ENCODE measurements at places on chromosomes 16 and 17.
A peak's percentile ranks its signal among the peaks of the same experiment; 100 is the strongest.

DNA sequence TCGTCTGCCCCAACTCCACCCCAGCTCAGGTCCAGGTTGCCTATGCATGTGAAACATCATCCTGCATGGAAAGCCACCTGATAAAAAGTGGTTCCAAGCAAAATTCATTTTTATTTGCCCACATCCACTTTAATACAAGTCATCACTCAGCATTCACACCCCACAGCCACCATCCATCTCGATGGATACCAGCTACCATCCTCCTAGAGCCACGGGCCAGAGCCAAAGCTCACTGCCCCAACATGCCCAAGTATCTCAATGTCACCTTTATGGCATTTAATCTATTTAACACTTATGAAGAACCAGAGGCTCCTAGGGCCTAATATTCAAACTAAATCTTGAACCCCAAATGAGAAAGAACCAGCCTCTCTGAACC lies 70.5 kb downstream of the COPRS start:
- no peaks in the 10 kb centered on the region for H3K4me1 ChIP-seq
- no peak overlapping the region for H3K4me3 ChIP-seq
- no peaks in the 10 kb centered on the region for H3K36me3 ChIP-seq
- H3K27me3 ChIP-seq: no peaks in the 10 kb centered on the region

DNA sequence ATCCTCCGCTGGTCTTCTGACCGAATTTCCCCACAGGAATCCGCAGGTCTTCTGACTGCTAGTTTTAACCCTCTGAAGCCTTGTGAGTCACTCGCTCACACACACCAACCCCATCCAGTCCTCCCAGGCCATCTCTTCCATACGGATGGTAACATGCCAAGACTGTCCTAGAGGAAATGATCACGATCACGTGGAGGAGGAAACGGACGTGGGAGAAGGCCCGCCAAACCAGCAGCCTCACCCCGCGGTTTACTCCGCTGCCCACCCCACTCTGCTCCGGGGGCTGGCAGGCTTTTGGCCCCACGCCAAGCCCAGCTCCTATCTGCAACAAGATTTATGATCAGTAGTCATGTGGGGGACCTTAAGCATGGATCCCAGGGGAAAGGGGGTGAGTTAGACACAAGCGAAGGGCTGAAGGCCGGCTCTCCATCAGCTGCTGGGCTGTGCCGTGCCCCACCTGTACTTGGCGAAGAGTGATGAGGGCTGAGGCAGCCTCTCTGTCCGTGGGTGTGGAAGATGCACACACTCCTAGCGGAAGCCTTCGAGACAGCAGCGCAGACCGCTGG lies 1.5 kb upstream of the FAAP100 start:
- DNase-seq: peak; percentile 25
- H3K4me3 ChIP-seq: no peak overlapping the region
- H3K27ac ChIP-seq: peak overlapping the region; percentile 66
- H3K4me1 ChIP-seq: peaks cover 35% of the 10 kb centered on the region

- no peak overlapping the region for H3K27ac ChIP-seq
- no peaks in the 10 kb centered on the region for H3K27me3 ChIP-seq
- H3K4me1 ChIP-seq: no peaks in the 10 kb centered on the region
- DNase-seq: peak; percentile 29
These were observed 45.3 kb downstream of the DDX19A start for GRCh38 chr16:70391881-70392481.

DNA sequence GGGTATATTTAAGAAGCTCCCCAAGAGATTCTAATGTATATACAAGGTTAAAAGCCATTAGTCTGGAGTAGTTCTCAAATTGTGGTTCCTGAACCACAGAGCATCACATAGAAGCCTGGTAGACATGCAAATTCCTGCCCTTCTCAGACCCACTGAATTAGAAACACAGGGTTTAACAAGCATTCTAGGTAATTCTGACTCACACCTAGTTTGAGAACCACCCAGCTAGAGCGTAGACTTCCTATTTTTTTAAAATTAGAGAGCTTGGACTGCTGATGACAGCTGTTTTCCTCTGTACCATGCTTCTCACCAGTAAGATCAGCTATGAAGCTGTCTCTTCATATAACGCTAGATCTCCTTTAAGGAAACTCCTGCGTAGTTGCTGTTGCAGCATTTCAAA lies 50.6 kb downstream of the HS3ST3B1 start:
- H3K4me1 ChIP-seq: no peaks in the 10 kb centered on the region
- DNase-seq: no peak
- no peaks in the 10 kb centered on the region for H3K36me3 ChIP-seq
- H3K27ac ChIP-seq: no peak overlapping the region

DNA sequence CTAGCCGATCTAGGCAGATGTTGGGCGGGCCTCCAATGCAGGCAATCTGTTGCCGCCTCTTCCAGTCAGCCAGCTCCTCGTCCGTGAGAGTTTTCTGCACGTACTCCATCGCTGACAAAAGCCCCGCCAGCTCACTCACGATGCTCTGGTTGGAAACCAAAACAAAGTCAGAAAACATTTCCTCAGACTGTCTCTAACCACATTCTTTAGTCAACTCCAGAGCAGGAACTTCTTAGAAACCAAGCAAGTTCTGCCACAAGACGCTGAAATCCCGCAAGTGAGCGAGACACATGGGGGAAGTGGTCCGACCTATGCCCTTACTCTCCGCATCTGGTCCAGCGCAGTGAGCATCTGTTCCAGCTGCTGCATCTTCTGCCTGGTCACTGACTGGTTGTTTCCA lies 49.1 kb downstream of the STAT5A start:
- no peaks in the 10 kb centered on the region for H3K4me1 ChIP-seq
- no peak overlapping the region for H3K27ac ChIP-seq
- peaks cover 13% of the 10 kb centered on the region for H3K36me3 ChIP-seq
- no peak for DNase-seq

- H3K36me3 ChIP-seq: no peaks in the 10 kb centered on the region
- no peak overlapping the region for H3K4me3 ChIP-seq
- peak; percentile 84 for DNase-seq
- peaks cover 32% of the 10 kb centered on the region for H3K4me1 ChIP-seq
These were observed 51.8 kb upstream of the IL34 start for GRCh38 chr16:70594569-70594968.

GRCh38 chr17:63819585-63820537 lies 7.4 kb upstream of the PSMC5 start:
- no peak overlapping the region for H3K4me3 ChIP-seq
- peaks cover 19% of the 10 kb centered on the region for H3K4me1 ChIP-seq
- peaks cover 61% of the 10 kb centered on the region for H3K36me3 ChIP-seq
- DNase-seq: no peak

DNA sequence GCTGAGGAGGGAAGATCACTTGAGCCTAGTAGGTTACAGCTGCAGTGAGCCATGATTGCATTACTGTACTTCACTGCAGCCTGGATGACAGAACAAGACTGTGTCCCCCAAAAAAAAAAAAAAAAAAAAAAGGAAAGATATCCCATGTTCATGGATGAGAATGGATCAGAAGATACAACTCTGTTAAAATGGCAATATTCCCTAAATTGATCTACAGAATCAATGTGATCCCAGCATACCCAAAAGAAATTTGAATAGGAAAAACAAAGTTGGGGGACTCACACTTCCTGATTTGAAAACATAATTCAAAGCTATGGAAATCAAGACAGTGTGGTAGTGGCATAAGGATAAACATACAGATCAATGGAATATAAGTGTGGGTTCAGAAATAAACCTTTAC lies 12.7 kb upstream of the KANSL1 start:
- H3K36me3 ChIP-seq: no peaks in the 10 kb centered on the region
- no peak for DNase-seq
- H3K27me3 ChIP-seq: no peaks in the 10 kb centered on the region
- H3K27ac ChIP-seq: no peak overlapping the region

- no peaks in the 10 kb centered on the region for H3K4me1 ChIP-seq
- H3K36me3 ChIP-seq: no peaks in the 10 kb centered on the region
- H3K27ac ChIP-seq: peak overlapping the region; percentile 18
These were observed 27.5 kb downstream of the TRPV3 start for GRCh38 chr17:3529817-3530741.

DNA sequence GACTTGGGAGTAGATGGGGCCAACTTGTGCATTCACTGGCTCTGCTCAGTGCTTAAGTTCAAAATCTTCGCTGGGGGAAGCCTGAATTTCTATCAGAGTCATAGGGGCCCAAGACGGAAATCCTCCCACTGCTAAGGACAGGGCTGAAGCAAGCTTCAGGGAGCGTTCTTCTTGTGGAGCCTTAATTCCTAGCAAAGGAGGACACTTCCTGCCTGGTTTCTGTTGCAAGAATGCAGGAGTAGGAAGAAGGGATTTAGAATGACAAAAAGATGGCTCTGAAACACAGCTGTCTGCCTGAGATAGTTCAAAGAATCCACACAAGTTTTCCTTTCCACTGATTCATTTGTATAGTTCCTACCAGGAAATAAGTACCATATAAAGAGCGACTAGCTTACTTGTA lies 26.4 kb downstream of the PSME3IP1 start:
- no peak overlapping the region for H3K4me3 ChIP-seq
- no peak for DNase-seq
- no peaks in the 10 kb centered on the region for H3K36me3 ChIP-seq
- H3K27ac ChIP-seq: no peak overlapping the region
- H3K27me3 ChIP-seq: no peaks in the 10 kb centered on the region

GRCh38 chr17:81870981-81871386 lies at the start of gene ARHGDIA:
Gene ARHGDIA, minus strand, starts transcription at chr17:81871337. Its CDS starts 1,407 bp downstream, at chr17:81869930.
- peak within 1 kb of the TSS; percentile 77 for H3K4me3 ChIP-seq
- H3K4me1 ChIP-seq: peaks cover 55% of the 10 kb centered on the region
- H3K27ac ChIP-seq: peak within 1 kb of the TSS; percentile 95
- peak; percentile 97 for DNase-seq

DNA sequence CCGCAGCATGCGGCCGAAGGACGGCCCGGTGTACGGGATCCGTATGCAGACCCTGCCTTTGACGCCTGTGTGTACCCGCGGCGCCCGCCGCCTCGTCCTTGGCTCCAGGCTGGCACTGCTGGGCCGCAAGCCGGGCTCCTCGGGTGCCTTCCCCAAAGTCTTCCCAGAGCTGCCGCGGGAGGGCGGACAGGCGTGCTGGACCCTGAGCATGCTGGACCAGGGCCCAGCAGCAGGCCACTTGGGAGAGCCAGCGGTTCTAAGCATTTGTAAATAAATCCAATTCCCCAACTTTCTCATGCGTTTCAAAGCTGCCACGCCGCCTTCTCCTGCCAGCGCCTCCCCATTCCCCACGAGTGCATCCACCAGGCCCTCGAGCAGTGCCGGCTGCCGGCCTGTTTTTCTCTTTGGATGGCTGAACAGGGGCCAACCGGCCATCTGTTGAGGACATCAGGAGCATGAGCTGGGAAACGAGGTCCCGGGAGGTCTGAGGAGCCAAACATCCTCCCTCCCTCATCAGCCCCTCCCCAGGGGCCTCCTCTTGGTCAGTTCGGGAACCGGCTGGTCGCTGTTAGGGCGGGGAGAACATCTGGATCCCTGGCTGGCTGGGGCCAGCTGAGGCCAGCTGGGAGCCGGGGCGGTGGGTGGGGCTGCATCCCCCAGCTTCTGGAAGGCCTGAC lies 20.5 kb upstream of the PABPN1L start:
- no peaks in the 10 kb centered on the region for H3K27me3 ChIP-seq
- DNase-seq: peak; percentile 63
- H3K4me3 ChIP-seq: no peak overlapping the region
- no peak overlapping the region for H3K27ac ChIP-seq
- no peaks in the 10 kb centered on the region for H3K4me1 ChIP-seq
- peaks cover 2% of the 10 kb centered on the region for H3K36me3 ChIP-seq

DNA sequence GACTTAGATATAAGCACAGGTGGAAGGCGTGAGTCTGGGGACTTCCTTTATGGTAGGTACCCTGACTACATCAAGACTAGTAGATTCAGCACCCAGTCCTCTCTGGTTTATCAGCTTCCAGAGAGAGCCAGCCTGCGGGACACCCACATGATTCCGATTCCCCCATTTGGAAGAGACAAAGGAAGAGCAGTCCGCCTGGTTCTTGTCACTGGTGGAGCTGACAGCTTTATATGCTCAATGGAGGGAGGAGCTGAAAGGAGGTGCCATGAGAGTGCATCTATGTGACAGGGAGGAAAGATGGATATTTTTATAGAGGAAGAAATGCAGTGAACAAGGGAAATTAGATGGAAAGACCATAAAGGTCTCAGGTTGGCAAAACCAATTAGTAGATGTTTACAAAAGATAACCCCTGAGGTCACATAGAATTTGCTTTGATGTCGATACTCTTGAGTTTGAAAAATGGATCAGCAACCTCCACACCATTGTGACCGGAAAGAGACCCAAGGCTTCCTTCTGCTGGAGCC lies 437.7 kb downstream of the PMP22 start:
- no peaks in the 10 kb centered on the region for H3K27me3 ChIP-seq
- no peaks in the 10 kb centered on the region for H3K36me3 ChIP-seq
- no peak overlapping the region for H3K27ac ChIP-seq
- no peaks in the 10 kb centered on the region for H3K4me1 ChIP-seq

- peak overlapping the region; percentile 70 for H3K27ac ChIP-seq
- H3K4me3 ChIP-seq: no peak overlapping the region
- no peaks in the 10 kb centered on the region for H3K27me3 ChIP-seq
- peaks cover 49% of the 10 kb centered on the region for H3K4me1 ChIP-seq
- no peaks in the 10 kb centered on the region for H3K36me3 ChIP-seq
- no peak for DNase-seq
These were observed 3.5 kb downstream of the CANT1 start for GRCh38 chr17:79006046-79006445.

- peaks cover 2% of the 10 kb centered on the region for H3K36me3 ChIP-seq
- DNase-seq: no peak
- H3K27ac ChIP-seq: no peak overlapping the region
- peaks cover 17% of the 10 kb centered on the region for H3K4me1 ChIP-seq
These were observed 5.7 kb upstream of the SNAI3 start for GRCh38 chr16:88691924-88692560.

GRCh38 chr16:54482892-54483574 lies 196.4 kb upstream of the IRX3 start:
- no peaks in the 10 kb centered on the region for H3K27me3 ChIP-seq
- DNase-seq: no peak
- H3K4me3 ChIP-seq: no peak overlapping the region

- DNase-seq: no peak
- no peaks in the 10 kb centered on the region for H3K4me1 ChIP-seq
- no peak overlapping the region for H3K27ac ChIP-seq
- H3K4me3 ChIP-seq: no peak overlapping the region
- H3K36me3 ChIP-seq: no peaks in the 10 kb centered on the region
These were observed 17.2 kb downstream of the CASKIN2 start for GRCh38 chr17:75498039-75498725.

- DNase-seq: no peak
- no peaks in the 10 kb centered on the region for H3K27me3 ChIP-seq
- H3K4me1 ChIP-seq: peaks cover 49% of the 10 kb centered on the region
- peak overlapping the region; percentile 92 for H3K27ac ChIP-seq
- no peak overlapping the region for H3K4me3 ChIP-seq
These were observed 6.1 kb upstream of the PRSS8 start for GRCh38 chr16:31141489-31142108.

DNA sequence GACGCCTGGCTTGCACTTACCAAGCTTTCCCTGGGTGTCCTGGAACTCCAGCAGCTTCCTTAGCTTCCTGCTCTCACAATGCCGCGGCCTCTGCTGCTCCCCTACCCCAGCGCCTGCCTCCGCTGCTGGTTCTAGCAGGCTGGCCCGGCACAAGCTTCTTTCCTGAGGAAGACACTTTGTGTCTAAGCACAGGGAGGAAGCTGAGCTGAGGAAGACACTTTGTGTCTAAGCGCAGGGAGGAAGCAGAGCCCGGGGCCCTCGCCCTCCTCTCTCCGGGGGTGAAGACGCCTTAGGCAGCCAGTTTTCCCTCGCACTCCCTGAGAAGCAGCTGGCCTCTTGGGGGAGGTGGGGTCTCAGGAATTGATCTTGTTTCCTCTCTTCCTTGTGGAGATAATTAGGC lies 64.9 kb downstream of the PLD6 start:
- H3K4me3 ChIP-seq: no peak overlapping the region
- peaks cover 30% of the 10 kb centered on the region for H3K36me3 ChIP-seq
- no peak for DNase-seq
- H3K27ac ChIP-seq: no peak overlapping the region
- H3K4me1 ChIP-seq: no peaks in the 10 kb centered on the region
- no peaks in the 10 kb centered on the region for H3K27me3 ChIP-seq

GRCh38 chr17:67041531-67041930 lies 2.8 kb upstream of the CACNG1 start:
- H3K4me3 ChIP-seq: no peak overlapping the region
- DNase-seq: no peak
- no peak overlapping the region for H3K27ac ChIP-seq
- H3K36me3 ChIP-seq: no peaks in the 10 kb centered on the region
